ENCODE measurements at places on chromosomes 11 and 22. TPM values are rescaled to one million over a fixed set of nuclear protein-coding genes. Genes with fewer than 3 reads are reported as not detected.

KRTAP5-11 gene
- not detected for total RNA-seq

SMTNL1 gene
- not detected for total RNA-seq

GRCh38 chr11:30760345-30760744, 174.2 kb upstream of the MPPED2 start:
- H3K4me3 ChIP-seq, result no peak overlapping the region
- H3K4me1 ChIP-seq, result peaks cover 8% of the 10 kb centered on the region
- H3K36me3 ChIP-seq, result no peaks in the 10 kb centered on the region
- DNase-seq, result no peak
- H3K27ac ChIP-seq, result no peak overlapping the region

- H3K4me1 ChIP-seq, result no peaks in the 10 kb centered on the region
- no peaks in the 10 kb centered on the region for H3K27me3 ChIP-seq
- H3K36me3 ChIP-seq, result no peaks in the 10 kb centered on the region
- H3K4me3 ChIP-seq, result no peak overlapping the region
Measured at GRCh38 chr11:87628957-87629356, 546.3 kb downstream of the RAB38 start.

OR52I2 gene
- not detected for total RNA-seq

GRCh38 chr11:12812849-12813248, 138.6 kb downstream of the TEAD1 start:
- H3K27me3 ChIP-seq, result no peaks in the 10 kb centered on the region
- H3K36me3 ChIP-seq, result no peaks in the 10 kb centered on the region

DNA sequence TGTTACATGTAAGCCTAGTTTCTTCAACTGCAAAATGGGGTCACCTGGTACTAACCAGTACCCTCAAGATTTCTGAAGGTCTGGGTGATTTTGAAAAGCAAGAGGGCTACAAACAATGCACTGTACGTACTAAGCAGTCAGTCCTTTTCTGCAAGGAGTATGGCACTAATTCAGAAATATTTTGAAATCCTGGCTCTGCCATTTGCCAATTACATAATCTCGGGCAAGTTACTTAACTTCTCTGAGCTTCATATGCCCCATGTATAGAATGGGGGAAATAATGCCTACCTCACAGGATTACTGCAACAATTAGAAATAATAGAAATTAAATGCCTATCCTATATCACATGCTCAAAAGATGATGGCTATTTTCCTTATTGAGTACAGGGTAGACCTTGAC, 60.7 kb upstream of the CCDC89 start:
- H3K4me1 ChIP-seq, result no peaks in the 10 kb centered on the region
- no peak for DNase-seq

DNA sequence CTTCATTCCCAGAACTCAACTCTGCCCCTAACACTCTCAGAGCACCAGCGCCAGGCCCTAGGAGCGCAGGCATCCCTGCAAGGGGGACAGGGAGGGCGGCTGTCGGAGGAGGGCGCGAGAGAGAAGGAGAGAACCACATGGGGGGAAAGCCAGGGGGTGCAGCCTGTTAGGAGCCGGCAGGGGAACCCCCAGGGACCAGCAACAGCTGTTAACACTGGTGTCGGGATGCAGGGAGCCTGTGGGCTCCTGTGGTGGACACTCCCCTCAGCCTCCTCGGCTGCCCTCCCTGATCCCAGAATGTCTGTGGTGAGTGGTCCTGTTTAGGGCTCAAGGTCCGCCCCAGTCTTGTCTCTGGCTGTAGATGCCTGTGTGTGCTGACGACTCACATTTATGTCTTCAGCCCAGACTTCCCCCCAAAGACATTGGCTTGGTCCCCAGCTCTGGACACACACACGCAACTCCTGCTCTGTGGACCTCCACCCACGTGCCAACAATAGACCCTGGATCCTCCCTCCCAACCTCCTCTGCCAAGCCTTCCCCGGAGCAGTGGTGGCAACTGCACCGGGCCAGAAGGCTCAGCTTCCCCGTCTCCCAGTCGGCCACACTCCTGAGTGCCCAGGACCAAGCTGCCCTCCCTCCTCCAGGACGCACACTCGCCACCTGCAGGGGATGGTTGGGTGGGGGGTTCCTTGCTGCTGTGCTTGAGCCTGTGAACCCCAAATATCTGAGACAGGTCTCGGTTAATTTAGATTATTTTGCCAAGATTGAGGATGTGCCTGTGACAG, 817 bp upstream of the IFITM5 start:
- no peaks in the 10 kb centered on the region for H3K4me1 ChIP-seq
- H3K36me3 ChIP-seq, result no peaks in the 10 kb centered on the region
- no peaks in the 10 kb centered on the region for H3K27me3 ChIP-seq
- H3K4me3 ChIP-seq, result no peak overlapping the region
- no peak overlapping the region for H3K27ac ChIP-seq
- no peak for DNase-seq

GSTT4 gene
- not detected for total RNA-seq

GRCh38 chr22:22842085-22842484, 45.5 kb upstream of the IGLL5 start:
- no peak for DNase-seq
- no peaks in the 10 kb centered on the region for H3K36me3 ChIP-seq
- H3K27ac ChIP-seq, result no peak overlapping the region
- H3K27me3 ChIP-seq, result no peaks in the 10 kb centered on the region

DNA sequence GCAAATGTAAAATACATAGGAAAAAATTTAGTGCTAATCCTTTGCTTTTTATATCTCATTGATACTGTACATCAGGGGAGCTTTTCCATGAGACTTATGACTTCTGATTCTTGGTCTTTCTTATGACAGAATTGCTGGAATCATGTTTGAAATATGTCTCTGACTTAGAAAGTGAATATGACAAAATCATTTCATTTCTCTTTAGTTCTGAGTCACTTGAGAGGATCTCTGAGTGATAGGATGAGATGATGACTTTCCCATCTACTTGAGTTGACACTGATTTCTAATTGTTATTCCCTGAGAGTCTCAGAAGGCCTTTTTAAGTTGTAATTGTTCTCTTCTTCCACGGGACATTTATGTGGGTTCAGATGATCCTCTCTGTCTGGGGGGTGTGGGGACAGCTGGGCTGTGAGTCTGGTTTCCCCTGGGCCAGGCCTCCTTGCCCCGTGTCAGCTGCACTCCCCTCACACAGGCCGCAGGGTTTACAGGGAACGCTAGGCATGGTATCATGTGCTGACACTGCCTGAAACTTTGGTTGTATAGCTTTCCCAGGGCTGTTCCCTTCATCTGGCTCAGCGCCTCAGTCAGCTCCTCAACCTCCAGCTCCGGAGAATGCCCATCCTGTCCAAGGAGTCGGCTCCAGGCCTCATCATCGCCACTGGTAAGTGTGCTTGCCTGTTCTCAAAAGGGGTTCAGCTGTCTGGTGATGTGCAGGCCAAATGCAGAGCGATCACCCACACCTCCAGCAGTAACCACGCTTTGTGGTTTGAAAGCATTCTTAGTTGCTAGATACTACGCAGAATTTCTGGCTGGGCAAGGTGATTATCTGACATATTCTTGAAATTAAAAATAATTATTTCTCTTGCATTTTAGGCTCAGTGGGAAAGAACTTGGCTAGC, 69.5 kb upstream of the SORL1-AS1 start:
- no peak for DNase-seq
- H3K4me1 ChIP-seq, result peaks cover 23% of the 10 kb centered on the region
- H3K36me3 ChIP-seq, result no peaks in the 10 kb centered on the region
- no peaks in the 10 kb centered on the region for H3K27me3 ChIP-seq
- H3K4me3 ChIP-seq, result no peak overlapping the region
- peak overlapping the region; percentile 80 for H3K27ac ChIP-seq

DNA sequence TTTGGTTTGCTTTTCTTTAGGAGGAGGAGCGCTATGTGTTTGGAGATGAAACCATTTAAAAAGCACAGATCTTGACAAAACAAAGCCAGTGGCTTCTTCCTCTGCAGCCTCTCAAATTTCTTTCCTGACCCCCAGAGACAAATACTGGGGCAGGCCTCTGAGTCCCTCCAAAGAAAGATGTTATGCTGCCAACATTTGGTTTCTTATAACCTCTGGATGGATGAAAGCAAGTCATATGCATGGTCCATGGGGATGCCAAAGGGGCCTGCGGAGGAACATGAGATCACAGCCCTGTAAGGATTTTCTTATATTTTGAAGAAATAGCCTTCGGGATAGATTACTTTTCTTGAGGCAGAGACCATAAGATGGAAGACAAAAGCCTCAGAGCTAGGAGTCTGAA, 179.1 kb downstream of the TENM4 start:
- no peaks in the 10 kb centered on the region for H3K36me3 ChIP-seq
- H3K4me3 ChIP-seq, result no peak overlapping the region
- H3K27ac ChIP-seq, result no peak overlapping the region
- no peak for DNase-seq
- no peaks in the 10 kb centered on the region for H3K27me3 ChIP-seq
- H3K4me1 ChIP-seq, result no peaks in the 10 kb centered on the region

DNA sequence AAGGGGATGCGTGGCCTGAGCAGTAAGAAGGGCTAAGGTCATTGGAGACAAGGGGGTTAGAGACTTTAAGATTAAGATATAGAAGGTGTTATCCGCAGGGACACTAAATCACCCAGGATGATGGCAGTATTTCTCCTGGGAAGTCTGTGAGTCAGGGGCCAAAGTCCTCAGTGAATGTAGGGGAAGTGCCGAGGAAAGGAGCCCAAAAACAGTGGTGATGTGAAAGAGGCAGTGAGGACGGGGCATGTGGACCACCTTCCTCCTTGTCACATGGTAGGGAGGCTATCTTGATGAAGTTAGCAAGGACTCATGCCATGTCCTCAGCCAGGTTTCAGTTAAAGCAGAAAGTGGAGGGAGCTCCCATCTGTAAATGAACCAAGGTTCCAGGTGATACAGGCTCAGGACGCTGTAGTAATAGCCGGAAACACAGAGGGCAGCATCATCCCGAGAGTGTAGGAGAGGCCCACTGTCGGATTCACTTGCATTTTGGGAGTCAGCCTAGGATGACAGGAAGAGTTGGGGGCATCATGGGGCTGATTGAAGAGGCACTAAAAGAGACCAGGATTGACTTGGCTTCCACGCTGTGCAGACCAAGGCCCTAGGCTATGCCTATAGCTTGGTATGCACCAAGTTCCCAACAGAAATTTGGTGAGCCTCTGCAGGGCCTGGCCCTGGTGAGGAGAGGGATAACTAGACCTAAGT, 33.5 kb downstream of the WEE1 start:
- H3K4me3 ChIP-seq, result no peak overlapping the region
- no peak overlapping the region for H3K27ac ChIP-seq
- no peaks in the 10 kb centered on the region for H3K27me3 ChIP-seq
- DNase-seq, result no peak

DNA sequence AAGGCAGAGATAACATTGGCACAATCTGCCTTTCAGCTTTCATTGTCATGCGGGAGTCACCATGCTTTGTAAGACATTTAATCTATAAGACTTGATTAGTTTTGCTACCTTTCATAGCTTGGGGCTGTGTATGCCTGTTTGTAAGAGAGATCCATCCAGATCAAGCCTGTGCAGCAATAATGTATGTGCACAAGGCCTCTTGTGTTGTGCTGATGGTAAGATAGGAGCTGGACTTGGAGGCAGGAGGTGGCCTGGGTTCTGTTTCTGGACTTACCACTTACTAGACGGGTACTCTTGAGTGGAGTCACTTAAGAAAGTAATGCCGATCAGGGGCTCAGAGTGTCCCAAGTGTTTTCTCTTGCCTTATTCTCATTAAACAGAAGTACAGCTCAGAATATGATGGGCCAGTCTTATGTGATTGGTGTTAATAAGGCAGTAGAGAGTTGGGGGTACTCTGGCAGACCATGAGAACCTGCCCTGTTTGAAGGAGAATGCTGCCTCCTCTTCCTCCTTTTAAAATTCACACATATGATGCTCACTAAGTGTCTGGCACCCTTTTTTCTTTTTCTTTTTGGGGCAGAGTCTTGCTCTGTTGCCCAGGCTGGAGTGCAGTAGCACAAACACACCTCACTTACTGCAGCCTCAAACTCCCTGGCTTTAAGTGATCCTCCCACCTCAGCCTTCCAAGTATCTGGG, 30.9 kb downstream of the PTPRJ start:
- H3K4me3 ChIP-seq, result no peak overlapping the region
- no peak for DNase-seq
- no peaks in the 10 kb centered on the region for H3K27me3 ChIP-seq
- peaks cover 13% of the 10 kb centered on the region for H3K4me1 ChIP-seq
- H3K36me3 ChIP-seq, result no peaks in the 10 kb centered on the region
- no peak overlapping the region for H3K27ac ChIP-seq

DNA sequence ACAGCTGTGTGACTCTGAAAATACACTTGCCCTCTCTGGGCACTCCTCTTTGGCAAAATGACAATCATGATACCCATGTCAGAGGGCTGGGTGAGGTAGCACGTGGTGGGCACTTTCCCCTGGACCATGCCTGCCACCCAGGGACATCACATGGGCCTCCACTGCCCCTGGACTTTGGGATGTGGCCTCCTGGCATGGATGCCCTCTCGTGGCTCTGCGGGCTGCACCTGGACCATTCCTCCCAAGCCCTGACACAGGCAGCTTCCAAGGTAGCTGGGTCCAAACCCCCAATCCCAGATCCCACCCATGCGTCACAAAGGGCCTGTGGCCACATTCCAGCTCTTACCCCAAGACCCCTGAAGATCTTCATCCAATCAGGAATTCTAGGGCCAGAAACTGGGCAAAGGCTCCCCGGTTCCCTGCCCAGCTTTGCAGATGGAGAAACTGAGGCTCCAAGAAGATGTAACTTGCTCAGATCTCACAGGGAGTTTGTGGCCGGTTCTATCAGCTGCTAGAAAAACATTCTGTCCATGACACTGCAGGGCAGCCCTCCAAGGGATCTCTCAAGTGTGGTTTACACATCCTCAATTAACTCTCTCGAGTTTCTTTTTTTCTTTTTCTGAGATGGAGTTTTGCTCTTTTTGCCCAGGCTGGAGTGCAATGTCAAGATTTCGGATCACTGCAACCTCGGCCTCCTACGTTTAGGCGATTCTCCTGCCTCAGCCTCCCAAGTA, 35.4 kb upstream of the CYB5R3 start:
- DNase-seq, result no peak
- peaks cover 82% of the 10 kb centered on the region for H3K4me1 ChIP-seq
- H3K36me3 ChIP-seq, result no peaks in the 10 kb centered on the region
- H3K27me3 ChIP-seq, result no peaks in the 10 kb centered on the region

DNA sequence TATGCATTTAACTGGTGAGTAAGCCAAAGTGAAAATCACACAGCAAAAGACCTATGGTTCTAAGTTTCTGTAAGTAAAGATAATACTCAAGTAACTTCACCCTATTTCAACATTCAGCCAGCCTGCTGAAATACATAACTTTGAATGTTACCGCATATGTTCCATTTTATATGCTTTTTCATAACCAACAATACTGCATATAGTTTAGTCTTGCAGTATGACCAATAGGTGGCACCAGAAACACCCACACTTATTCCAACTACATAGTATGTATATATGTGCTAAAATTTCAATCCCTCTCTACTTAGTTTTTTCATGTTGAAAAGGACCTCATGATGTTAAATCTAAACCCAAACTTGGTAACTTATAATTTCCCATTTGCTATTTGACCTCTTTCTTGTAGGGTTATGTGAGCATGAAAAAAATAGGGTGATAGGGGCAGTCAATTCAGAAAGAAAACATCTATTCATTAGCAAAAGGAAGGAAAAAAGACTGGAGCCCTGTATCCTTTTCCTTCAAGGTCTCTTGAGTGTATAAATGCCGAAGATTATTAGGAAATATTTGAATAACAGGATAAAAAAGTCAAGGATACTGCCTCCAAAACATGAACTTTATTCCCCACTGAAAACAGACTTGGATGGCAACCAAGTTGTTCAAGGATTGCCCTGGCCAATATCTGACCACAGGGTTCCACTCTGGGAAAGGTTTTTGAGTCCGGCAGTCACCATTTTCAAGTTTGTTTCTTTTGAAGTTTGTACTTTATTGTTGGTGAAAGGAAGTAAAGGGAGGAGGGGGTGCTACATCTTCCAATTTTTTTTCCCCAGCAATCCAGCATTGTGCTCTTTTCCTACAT, 23.8 kb upstream of the FZD4 start:
- no peak for DNase-seq
- no peaks in the 10 kb centered on the region for H3K36me3 ChIP-seq
- H3K4me3 ChIP-seq, result no peak overlapping the region
- H3K4me1 ChIP-seq, result no peaks in the 10 kb centered on the region
- no peak overlapping the region for H3K27ac ChIP-seq
